ENCODE measurements at places on chromosomes 1 and 21.

- DNase-seq, result no peak
Measured at GRCh38 chr1:9369964-9370788, 77.5 kb downstream of the SPSB1 start.

DNA sequence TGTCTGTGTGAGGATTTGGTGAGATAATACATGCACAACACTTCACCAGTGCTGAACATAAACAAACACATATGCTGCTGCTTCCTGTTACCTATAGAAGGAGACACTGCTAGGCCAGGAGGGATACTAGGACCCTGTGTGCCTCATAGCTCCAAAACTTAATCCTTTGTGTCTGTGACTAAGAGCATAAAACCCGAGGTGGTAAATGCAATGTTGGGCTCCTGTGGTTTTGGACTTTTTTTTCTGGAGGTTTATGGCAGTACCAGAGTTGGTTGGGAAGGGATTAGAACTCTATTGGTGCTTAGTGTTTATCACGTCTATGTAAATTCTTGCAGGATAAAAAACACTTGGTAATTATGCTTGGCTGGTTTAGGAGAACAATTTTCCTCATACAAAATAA is 122.9 kb downstream of the NUF2 start:
- no peak for DNase-seq

GRCh38 chr1:23227806-23228205 is 10.5 kb upstream of the HTR1D start:
- DNase-seq, result no peak

GRCh38 chr21:45287438-45288391 is at the start of gene POFUT2:
TSS of gene POFUT2 (minus strand) at chr21:45287895. CDS start at chr21:45287871, 24 bp downstream.
- DNase-seq, result peak; percentile 91

DNA sequence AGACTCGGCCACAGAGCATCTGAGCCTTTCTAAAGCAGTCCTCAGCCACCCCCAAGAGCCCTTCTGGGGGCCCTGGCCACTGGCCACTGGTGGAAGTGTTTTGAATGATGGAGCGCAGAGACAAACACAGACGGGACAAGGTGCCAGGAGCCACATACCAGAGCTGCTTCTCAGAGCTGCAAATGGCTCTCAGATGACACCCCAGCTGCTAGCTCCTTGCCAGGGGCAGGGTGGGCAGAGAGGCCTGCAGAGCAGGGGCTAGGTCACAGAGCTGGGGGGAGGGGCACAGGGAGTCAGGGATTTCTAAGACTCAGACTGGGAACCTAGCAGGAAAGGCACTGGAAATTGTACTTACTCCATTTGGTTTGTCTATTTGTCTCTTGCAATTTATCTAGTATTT is 30.4 kb downstream of the KCNN3 start:
- DNase-seq, result no peak

Measured in kidney glomerular epithelial cell (primary cell).